Stimulated activated CD8-positive, alpha-beta memory T cell treated with anti-CD3 and anti-CD28 coated beads, Interleukin-4, amount 100 ng/mL, for 4 hours (primary cell): ENCODE measurements at places on chromosomes 16 and 17.
A peak's percentile ranks its signal among the peaks of the same experiment; 100 is the strongest.

- DNase-seq, result no peak
These were observed 10.5 kb upstream of the TEKT3 start for GRCh38 chr17:15351925-15352324.

DNA sequence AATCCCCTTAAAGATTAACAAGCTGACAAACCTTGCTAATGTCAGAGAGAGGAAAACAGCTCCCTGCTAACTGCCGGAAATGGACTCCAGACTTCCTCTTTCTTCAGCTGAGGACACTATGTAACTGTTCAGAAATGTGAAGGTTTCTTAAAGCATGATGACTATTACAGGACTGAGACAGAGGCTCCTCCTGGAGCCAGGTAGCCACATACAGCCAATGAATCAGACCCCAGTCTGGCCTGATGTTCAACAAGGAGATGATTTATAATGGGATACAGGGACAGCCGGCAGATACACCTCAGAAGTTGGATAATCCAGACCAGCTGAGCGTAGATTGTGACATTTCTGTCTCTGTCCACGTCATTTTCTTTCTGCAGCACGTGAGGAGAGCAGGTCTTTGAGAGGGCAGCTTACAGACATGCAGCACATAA is 216.2 kb downstream of the HS3ST3A1 start:
- DNase-seq, result no peak

DNA sequence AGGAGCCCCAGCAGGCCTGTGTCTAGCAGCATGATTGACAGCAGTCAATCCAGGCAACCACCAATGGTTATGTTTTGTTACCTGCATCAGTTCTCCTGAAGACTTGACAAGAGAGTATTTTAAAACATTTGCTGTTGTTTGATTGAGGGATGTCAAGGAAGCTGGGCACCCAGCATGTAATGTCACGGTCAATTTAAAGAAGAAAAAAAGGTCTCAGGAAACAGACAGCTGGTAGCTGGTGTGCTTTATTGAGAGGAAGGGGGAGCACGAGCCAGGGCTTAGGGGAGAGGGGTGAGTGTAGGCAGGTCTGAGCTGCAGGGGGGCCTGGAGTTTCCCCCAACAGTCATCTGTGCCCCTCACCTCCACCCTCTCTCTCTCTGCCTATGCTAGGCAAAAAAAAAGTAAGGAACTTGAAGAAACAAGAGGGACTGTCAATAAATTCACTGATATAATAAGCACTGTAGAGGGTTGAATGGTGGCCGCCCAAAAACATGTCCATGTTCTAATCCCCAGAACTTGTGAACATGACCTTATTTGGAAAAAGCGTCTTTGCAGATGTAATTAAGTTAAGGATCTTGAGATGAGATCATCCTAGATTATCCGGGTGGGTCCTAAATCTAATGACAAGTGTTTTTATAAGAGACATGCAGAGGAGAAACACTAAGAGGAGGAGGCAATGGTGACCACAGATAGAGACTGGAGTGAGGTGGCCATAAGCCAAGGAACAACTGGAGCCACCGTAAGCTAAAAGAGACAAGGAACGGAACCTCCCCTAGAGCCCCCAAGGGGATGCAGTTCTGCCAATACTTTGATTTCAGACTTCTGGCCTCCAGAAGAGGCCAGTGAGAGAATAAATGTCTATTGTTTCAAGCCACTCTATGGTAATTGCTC is 14.5 kb downstream of the TSPOAP1 start:
- DNase-seq, result no peak

- no peak for DNase-seq
These were observed 574 bp downstream of the MPP3 start for GRCh38 chr17:43832168-43832975.

DNA sequence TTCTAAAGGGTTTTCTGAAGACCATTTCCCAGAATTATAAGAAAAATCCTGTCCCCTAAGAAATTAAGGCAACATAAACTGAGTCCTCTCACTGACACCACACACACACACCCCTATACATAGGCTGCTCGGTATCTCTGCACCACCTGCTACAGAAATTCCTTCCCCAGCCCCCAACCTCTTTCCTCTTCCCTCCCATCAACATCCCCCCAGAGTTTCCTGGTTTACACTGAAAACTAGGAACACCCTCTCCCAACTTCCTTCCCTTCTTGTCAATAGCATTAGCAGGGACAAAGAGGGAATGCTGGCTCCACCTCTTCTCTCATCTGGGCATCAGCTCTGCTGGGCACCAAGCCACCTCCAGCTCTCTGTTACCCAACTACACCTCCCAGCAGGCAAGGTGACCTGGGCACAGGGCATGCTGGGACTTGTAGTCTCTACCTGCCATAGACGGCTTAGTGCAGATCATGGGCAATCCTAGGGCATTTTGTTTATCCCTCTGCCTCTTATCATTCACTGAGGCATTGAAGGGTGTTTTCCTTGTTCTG is 15.7 kb downstream of the CAVIN1 start:
- DNase-seq, result no peak

- DNase-seq, result no peak
These were observed 4.9 kb upstream of the ZG16B start for GRCh38 chr16:2825049-2825742.

DNA sequence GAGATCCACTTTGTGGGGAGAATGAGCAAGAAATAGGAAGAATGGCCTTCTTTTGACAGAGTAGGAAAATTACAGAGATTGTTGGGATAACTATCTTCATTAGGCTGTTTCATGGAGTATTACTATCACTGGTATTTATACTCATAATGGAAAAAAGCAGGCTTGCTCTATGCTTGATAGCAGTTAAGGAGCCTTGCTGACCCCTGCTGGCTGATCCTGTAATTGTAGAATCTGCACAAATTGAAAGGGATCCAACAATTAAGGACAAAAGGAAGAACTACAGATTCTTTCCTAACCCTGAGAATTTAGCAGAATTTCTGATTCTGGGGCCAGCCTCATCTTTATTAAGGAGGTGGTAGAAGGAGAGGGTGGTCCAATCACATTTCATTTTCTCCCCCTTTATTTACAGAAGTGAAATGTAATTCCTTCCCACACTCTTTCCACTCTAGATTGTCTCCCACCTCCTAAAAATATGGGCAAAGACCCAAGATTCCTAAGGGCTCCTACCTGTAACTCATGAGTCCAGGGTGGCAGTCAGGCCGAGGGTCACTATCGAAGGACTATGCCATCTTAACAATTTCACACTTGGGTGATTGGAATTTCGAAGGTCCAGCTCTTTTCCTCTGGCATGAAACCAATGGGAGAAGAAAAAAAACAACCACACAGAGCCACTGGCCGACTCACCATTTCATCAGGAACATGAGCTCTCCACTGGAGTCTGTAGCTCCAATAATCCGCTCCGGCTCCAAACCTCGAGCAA is 26.3 kb downstream of the NFE2L1 start:
- DNase-seq, result peak; percentile 37
